ENCODE measurements at places on chromosomes 1 and 21.

DNA sequence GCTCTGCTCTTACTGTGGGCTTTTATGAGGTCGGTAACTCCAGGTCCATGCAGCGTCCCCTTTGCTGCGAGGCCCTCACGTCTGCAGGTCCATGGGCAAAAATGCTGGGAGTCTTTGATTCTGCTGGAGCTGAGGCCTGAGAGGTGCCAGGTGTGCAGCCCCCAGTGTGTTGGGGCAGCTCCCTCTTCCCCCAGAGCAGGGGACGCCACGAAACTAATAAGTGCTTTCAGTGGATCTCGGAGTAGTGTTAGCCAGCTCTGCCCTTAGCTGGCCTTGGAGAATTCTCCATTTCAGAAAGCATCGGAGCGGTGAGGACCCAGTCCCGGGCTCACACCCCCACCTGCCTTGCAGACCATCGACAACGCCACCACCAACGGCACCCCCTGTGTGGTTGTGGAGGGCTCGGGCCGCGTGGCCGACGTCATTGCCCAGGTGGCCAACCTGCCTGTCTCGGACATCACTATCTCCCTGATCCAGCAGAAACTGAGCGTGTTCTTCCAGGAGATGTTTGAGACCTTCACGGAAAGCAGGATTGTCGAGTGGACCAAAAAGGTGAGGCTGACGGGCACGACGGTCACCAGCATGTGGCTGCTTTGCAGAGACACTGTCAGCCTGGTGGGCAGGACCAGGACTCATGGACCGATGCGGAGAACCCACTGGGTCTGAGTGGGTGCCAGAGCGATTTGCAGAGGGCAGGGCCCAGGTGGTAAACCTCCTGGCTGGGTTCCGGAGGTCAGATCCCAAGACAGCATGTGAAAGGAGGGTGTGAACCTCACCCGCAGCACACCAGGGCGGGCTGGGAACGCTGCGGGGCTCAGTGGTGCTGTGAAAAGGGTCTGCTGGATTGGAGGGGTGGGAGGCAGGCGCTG lies 25.5 kb downstream of the TRPM2 start:
- DNase-seq: no peak

DNA sequence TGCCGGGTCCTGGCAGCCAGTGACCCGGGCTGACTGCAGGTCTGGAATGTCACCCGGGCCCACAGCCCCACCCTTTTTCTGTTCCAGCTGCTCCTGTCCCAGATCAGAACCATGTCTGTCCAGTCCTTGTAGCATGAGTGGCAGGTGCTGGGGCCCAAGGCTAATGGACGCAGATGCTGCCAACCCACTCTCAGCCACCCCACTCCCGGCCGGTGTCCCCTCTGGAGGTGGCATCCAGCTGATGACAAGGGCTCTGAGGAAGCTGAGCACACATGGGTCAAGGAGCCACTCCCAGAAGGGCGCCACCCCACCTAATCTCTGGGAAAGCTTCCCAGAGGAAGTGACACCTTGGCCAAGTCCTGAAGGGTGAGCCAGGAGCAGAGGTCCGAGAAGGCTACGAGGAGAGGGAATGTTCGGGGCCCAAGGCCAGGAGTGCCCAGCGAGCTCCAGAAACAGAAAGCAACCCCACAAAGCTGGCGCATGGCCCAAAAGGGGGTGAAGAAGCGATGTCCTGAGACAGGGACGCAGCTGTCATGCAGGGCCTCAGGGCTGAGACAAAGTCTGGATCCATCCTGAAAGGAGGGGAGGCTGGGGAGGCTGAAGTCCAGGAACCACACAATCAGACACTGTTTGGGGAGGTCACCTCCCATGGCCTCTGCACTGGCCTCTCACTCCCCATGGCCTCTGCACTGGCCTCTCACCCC lies 39.5 kb downstream of the ACOT7 start:
- no peak for DNase-seq

DNA sequence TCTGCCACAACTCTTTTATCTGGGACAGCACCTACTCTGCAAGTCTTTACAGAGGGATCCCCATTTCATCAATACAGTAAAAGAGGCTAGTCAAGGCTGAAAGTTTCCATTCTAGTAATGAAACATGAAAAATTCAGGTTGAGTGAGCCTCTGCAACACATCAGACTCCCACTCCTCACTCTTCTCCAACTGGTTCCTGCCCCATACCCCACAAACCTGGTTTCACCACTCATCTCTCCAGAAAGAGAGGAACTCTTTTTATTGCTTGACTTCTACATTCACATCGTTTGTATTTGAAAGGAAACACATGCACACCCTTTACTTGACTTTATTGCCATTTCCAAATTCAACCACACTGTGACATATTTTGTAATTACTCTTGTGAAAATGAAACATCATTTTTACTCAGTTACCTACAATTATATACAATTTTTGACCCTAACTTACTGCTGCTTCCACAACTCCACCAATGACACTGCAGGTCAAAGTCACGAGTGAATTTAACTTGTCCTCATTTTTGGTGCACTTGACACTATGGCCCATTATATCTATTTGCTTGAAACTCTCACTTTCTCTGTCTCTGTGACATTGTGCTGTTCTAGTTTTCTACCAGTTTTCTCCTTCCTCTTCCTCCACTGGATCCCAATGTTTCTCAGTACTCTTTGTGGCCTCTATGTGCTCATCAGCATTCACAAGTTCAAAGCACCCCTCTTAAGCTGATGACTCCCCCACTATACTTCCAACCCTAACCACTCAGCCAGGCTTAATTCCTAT lies 8.0 kb downstream of the STX6 start:
- DNase-seq: no peak

DNA sequence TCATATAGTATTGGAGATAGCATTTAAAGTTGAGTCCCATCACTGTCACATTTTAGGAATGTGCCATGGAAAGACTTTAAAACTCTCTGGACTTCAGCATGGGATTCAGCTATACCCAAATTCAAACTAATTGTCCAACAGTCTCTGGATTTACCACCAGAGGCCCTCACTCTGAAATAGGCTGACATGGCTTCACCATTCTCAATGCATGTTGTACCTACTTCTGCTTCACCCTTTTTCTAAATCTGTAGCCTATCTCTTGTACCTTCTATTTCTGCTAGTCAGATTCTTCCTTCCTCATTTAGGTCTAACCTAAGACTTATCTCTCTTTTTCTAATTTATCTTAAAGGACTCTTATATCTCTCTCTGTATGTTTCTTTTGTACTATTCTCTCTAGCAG lies 512.7 kb upstream of the ZRANB2 start:
- no peak for DNase-seq

DNA sequence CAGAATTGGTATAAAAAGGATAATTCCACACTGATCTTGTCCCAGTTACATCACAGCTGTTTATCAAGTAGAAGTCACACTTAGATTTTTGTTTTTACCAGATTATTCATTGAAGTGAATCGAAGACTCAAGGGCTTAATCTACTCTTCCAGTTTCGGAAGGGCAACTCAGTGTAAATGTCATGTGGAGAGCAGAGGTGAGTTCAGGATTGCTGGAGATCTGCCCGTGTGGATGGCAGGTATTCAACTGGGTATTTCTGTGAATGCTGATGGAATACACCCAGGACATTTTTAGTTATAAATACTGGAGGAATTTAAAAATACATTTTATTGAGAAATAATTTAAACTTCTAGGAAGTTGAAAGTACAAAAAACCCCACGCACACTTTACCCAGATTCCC lies 19.4 kb downstream of the CC2D1B start:
- no peak for DNase-seq

GRCh38 chr1:215720126-215720525 lies 153.0 kb downstream of the KCTD3 start:
- no peak for DNase-seq

GRCh38 chr1:154404984-154405746 lies at the start of gene IL6R:
IL6R (plus strand) TSS chr1:154405343; CDS start chr1:154405630, 287 bp downstream.
- DNase-seq: peak; percentile 54

DNA sequence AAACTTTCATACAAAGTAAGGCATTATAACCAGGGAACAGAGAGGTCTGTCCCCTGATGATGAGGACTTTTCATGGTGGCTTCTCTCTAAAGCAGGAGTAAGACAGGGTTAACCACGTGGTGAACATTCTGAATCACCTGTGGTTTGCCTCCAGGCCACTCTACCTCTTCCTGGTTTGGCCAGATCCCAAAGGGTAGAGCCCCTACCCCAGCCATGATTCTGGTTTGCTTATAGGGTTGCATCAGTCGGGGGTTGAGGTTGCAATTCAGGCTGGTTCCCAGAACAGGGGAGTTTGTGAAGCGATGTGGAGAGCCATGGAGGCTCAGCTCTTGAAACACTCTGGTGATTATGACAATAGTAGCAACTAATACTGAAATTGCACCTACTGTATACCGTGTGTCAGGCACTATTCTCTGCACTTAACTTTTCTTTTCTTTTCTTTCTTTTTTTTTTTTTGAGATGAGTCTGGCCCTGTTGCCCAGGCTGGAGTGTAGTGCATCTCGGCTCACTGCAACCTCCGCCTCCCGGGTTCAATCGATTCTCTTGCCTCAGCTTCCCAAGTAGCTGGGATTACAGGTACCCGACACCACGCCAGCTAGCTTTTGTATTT lies 8.3 kb downstream of the CNR2 start:
- no peak for DNase-seq

DNA sequence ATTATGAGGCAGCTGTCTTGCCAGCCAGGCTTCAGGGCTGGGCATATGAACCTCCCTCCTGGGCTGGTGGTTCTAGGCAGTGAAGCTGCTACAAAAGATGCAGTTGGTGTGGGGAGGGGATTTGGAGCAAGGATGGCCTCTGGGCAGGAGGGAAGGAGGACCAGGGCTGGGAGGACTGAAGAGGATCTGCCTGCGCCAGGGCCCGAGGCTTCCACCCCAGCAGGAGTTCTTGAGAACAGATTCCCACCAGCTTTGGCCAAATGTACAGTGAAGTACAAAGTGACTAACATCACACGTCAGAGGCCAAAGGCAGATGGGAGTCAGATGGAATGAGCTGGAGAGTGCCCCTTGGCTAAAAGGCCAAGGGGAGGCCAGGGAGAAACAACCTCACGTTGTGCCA lies 62.4 kb downstream of the DDX20 start:
- no peak for DNase-seq

DNA sequence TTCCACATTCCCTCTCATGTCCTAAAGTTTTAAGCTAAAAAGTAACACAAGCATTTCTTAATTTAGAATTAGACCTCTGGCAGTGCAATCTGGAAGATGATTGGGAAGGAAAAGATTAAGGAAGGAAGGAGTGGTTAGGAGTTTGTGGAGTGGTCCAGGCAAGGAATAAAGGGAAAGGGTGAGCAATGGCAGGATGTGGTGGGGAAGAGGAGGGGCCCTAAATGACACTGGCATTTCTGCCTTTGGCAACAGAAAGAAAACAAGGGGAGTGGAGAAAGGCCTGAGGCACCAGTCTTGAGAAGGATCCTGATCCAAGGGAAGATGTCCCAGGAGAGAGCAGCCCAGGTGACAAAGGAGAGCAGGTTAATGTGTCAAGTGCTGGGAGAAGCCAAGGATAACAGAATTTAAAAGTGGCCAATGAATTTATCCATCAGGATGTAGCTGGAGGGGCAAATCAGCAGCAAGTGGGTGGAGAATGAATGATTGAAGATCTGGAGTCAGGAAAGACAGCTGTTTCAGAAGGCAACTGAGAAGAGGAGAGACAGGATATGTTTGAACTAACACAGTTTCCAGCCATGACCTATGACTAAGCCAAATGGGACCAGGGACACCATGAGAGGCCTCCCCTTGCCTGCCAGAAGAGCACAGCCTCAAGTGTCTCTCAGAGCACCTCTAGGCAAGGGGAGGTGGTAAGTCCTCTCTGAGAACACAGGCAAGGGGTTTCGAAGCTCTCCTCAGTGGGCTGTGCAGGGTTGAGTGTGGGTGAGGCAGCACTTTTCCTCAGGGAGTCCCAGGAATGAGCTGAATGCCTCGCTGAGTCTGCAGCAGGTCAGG lies 20.9 kb upstream of the LY9 start:
- no peak for DNase-seq

DNA sequence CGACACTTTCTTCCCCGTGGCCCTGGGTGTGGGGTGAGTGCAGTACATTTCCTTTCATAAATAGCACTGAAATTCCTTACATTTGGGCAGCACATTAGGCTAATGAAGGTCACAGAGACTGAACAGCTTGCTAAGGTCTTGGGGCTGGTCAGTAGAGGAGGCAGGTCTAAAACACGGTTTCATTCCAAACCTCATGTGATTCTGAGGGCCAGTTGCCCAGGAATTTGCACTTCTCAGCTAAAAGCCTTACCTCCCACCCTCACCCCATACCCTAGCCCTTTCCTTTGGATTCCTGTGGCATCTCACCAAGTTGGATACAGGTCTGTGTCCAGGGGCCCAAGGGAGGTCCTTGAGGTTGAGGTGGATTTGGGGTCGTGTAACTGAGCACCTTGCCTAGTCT lies 147.8 kb upstream of the CD34 start:
- DNase-seq: no peak

DNA sequence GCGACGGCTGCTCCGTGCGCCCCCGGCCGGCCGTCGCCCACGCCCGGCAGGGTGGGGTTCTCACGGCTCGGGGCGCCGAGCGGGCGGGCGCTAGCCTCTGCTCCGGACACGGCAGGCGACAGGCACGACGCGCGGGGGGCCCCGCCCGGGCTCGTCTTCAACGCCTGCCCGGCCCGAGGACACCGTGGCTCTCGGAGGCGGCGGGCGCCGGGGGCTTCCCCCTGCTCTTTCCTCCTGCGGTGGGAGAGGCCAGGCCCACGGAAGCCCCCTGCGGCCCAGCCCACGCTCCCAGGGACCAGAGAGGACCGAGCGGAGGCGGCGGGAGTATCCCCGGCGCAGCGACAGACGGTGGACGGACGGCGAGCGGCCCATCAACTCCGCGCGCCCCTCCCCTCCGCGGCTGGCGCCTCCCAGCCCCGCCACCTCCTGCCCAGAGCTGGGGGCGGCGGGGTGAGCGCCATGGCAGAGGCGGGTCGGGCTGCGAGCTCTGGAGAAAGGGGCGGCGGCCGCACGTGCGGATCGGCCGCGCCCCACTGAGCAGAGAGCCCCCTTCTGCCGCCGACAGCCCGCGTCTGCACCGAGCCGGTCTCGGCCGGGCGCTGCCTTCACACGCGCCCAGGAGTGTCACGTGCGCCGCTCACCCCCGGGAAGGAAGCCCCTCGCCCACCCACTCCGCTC lies at the start of the genes SHE and TDRD10:
SHE (minus strand) TSS at position 347 of the 678 bp plus-strand sequence. CDS start 386 bp downstream, outside the sequence.
TDRD10 (plus strand) TSS at position 154 of the 678 bp plus-strand sequence. CDS start 4,685 bp downstream, outside the sequence.
- no peak for DNase-seq

- no peak for DNase-seq
These were observed 7.9 kb upstream of the GSTM5 start for GRCh38 chr1:109704173-109704572.

GRCh38 chr1:25811384-25812082 lies 8.2 kb upstream of the MTFR1L start:
- DNase-seq: no peak

GRCh38 chr21:36321325-36322082 lies 1.5 kb downstream of the MORC3 start:
- DNase-seq: no peak

DNA sequence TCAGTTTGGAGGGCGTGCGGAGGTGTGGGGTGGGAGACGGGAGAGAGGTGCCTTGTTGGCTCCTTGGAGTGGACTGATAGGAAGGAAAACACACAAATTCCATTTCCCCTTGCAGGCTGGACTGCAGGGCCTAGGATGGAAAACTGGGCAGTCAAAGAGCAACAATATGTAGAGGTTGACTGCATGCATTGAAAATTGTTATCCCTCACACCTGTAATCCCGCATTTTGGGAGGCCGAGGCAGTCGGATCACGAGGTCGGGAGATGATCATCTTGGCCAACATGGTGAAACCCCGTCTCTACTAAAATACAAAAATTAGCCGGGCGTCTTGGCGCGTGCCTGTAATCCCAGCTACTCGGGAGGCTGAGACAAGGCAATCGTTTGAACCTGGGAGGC lies 128.2 kb downstream of the PPIAL4G start:
- no peak for DNase-seq

- DNase-seq: no peak
These were observed 88.7 kb upstream of the SIM2 start for GRCh38 chr21:36610201-36610600.

- no peak for DNase-seq
These were observed 7.7 kb upstream of the ECE1 start for GRCh38 chr1:21297975-21298374.

- DNase-seq: no peak
These were observed 89.3 kb upstream of the SGIP1 start for GRCh38 chr1:66444438-66445265.
